Left ventricle myocardium inferior (tissue), 1 donor: ENCODE measurements at places on chromosomes 16 and 17.

DNA sequence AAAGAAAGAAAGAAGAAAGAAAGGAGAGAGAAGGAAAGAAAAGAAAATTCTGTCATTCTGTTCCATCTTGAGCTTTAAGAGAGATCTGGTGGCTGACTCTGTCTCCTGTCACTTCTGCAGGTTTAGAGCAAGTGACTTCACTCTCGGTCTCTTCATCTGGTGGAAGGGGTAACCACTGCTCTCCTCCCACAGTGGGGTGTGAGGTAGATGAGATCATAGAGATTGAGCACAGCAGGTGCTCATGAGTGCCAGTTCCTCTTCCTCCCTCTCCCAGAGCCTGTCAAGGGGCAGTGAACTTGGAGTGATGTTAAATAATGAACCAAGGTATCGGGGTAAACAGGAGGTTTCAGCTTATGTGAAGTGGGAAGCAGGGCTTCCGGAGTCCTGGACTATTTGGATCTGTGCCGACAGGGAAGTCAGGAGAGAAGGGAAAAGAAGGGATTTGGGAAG, 47.7 kb downstream of the BEAN1 start:
- DNase-seq = no peak

DNA sequence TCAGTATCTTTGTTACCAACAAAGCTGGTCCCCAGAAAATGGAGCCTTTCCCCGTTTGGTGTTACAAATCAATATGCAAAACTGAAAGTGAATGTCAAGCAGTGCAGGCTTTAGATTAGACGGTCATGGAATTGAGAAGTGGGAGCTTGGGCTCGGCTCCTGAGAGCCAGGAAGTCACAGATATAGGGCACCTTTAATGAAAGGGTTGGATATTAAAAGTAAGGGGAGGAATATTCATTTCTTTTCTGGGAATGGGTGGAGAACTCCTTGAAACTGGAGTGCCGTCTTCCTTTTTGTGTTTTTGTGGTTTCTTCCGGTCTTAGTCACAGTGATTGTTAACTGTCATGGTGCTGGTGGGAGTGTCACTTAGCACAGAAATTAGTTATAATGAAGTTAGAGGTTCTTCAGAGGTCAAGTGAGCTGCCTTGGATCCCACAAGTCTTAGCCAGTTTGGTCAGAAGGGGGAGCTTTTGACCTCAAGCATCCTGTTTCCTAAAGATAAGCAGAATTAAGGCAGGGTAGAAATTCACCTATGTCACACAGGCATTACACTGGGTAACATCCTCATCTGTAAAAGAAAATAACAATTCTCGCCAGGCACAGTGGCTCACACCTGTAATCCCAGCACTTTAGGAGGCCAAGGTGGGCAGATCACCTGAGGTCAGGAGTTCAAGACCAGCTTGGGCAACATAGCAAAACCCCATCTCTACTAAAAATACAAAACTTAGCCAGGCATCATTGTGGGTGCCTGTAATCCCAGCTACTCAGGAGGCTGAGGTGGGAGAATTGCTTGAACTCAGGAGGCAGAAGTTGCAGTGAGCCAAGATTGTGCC, 9.6 kb upstream of the EIF1 start:
- no peak for DNase-seq

DNA sequence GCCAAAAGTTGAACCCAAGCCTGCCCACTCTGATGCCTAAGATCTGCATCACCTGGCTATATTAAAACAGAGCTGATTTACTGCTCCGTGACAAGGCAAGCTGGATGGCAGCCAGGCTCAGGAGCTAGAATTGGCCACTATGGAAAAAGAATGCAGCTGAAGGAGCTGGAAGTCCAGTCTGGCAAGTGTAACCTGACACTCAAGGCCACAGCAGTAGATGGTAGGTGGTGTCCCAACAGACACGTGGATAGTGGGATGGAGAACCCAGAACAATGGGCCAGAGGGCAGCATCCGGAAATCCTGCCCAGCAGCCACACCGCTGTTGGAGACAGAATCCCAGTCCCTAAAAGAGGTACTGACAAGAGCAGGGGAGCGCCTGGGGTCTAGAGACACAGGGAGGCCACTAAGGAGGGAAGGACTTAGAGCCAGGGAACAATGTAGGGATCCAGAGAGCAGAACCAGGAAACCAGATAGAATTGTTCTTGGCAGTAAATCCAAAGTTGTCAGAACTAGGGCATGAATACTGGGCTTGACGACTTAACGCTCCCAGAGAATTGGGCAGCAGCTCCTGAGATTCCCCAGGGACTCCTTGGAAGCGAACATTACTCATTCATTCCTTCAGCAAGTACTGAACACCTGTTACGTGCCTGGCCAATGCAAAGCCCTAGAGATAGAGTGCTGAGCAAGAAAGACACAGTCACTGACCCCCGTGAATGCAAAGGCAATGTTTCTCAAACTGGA, 85.7 kb downstream of the CDYL2 start:
- DNase-seq = no peak

DNA sequence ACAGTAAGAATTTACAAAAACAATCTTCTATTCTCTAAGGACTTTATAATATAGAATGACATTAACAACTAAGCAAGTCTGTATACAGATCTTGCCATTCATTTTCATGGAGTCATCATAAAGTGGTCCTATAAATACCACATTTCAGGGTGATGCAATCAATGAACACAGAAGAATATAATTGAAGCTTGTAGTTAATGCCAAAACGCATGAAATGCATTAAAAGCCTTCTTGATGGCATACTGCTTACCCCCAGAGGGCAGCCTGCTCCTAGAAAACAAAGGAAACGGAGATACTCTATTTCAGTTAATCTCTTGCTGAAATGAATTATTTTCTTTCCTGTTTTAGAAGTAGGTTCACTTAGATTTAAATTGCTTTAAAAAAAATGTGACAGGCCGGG, 45.2 kb upstream of the STAC2 start:
- no peak for DNase-seq

GRCh38 chr17:45656527-45657181, 127.5 kb upstream of the CRHR1 start:
- DNase-seq = no peak

- peak; percentile 57 for DNase-seq
Observed at GRCh38 chr17:80649672-80650330, 105.2 kb downstream of the RPTOR start.

GRCh38 chr17:28187931-28188330, 131.1 kb upstream of the TMEM97 start:
- no peak for DNase-seq

DNA sequence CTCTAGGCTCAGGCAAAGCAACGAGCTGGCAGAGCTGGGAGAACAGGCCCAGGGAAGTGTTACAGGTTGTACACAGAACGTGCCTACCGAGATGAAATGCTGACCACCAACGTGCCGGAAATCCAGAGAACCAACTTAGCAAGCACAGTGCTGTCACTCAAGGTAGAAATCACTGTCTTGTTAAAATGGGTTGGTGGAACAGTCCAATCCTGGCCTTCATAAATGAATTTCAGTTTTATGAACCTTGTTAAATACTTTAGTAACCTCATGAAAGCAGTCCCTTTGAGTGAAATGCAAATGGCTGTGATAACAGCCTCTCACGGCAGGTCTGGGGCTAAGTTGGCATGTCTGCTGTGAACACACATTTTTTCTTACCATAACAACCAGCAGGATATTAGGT, 29.0 kb downstream of the ETV4 start:
- DNase-seq = no peak

DNA sequence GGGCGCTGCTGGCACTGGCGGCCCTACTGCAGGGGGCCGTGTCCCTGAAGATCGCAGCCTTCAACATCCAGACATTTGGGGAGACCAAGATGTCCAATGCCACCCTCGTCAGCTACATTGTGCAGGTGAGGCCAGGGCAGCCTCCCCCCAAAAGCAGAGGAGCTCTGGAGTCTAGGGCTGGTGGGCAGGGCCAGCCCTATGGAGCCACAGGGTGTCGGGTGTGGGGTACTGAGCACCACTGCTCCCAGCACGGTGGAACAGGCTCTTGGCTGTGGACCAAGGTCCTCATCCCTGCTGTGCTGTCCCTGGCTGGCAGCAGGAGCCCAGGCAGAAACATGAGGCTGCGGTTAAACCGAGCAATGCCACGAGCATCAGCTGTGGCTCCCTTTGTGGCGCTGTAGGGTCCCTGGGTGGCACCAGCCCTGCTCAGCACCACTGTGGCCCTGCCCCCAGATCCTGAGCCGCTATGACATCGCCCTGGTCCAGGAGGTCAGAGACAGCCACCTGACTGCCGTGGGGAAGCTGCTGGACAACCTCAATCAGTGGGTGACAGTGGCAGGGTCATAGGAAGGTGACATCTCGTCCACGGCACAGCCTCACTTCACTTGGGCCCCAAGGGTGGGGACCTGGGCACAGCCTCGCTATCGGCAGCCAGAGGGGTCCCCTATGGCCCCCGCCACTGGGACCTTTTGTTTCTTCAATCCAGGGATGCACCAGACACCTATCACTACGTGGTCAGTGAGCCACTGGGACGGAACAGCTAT, 1.1 kb downstream of the DNASE1 start:
- DNase-seq = no peak

DNA sequence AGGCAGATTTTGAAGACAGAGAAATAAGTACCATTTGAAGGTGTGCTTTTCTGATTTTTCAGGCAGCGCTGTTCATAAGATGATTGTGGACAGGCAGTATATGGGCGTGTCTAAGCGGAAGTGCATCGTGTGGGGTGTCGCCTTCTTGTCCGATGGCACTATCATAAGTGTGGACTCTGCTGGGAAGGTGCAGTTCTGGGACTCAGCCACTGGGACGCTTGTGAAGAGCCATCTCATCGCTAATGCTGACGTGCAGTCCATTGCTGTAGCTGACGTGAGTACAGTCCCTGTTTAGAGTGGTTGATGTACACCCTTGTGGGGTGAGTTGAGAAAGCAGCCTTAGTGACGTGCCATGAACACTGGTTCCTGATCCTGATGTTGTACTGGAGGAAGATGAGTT, 10.7 kb downstream of the UTP4 start:
- no peak for DNase-seq

DNA sequence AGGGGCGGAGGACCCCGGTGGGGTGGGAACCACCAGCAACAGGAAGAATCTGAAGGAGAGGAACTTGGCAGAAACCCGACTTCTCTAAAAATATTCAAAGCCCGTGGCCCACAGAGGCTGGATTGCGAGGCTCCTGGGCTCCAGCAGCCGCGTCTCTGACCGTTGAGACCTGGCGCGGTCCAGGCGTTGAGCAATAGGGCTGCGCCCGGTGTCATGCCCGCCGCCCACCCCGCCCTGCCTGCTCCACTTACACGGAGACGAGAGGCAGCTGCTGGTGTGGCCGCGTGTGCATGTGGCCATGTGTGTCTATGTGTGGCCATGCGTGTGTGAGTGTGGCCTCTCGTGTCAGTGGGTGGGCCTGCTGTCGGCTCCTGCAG, 83.6 kb downstream of the IRF8 start:
- peak; percentile 48 for DNase-seq

- no peak for DNase-seq
Observed at GRCh38 chr17:34442387-34443111, 79.5 kb upstream of the CCL1 start.
